ENCODE measurements at places on chromosomes 12 and 14.

GRCh38 chr12:64840119-64840518 lies 15.7 kb downstream of the TBC1D30 start:
- no peak for DNase-seq

DNA sequence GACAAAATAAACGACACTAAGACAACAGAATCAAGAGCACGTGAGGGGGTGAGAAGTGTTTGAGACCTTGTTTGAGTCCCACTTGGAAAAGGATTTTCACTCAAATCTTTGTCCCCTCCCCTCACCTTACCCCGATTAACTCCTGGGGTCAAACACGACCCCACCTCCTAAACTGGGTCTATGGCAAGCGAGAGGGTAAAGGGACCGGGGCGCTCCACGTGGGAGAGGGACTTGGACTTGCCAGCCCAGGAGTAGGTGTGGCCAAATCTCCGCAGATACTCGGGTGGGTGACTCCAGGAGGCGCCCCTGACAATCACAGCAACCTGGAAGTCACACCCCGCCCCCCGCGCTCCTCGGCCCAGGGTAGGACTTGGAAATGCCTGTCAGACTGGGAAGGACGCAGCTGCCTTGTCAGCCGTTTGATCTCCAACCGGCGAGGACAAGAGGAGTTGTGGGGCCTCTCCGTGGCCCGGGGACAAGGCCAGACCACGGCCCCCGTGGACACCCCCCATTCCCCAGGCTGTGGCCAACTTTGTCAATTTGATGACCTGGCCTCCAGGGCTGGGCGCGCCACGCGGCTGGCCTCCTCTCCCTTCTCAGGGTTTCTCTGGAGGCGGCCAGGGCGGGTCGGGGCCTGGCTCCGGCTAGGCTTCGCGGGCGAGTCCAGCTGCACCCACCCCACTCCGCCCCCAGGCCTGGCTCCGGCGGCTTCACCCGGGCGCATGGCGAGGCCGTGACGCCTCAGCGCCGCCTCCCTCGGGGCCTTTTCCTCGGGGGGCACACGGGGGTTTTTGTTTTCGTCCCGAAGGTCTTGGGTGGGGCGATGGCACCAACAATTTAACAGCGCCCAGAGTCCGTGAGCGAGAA lies 1.1 kb upstream of the BCL11B start:
- no peak for DNase-seq

DNA sequence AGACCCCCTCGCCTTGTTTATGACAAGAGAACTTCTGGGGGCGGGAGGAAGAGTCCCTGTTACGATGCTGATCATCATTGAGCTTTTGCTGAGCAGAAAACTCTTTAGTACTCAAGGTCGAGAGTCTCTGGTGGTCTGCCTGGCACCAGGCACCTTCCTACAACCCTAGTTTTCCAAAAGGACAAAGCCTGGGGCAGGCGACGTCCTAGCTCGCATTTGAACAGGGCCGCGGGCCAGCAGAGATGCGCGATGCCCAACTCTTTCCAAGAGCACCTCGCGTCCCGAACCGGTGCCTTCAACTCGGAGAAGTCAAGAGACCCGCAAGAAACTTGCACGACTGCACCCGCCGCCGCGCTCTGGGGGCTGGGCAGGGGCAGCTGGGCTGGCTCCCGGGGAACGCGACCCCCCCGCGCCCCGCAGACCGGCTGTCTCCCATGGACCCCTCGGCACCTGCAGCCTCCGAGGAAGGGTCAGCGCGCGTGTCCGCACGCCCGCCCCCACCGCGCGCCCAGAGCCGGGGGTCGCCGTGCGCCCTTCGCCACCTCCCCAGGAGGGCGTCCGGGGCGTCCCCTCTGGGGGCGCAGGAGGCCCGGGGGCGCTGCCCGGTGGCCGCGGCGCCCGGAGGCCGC lies 377 bp upstream of the BCL7A start:
- DNase-seq = no peak

DNA sequence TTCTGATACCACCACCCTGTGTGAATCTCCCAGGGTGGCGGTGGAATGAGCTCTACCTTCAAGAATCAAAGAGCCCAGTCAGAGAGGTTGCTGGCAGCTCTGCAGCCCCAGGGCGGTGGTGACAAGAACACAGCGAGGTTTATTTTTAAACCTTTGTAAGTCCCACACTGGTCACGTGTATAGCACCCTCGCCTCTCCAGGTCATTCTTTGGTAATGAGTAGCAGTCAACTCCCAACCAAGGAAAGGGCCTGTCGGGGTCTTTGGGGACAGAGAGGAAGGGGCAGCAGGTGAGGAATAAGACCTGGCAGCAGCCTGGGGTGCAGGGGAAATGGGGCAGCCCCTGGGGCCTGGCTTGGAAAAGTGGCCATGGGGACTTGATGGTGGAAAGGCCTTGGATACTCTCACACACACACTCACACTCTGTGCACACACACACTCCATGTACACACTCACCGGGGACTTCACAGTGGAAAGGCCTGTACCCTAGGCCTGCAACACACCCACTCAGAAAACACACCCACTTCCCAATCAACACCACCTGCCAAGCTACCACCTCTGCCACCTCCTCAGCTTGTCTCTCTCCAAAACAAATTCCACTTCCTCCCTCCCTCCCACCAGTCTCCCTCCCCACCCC lies 178.6 kb downstream of the DPF3 start:
- no peak for DNase-seq

- no peak for DNase-seq
Measured at GRCh38 chr14:75430526-75430925, 2.7 kb downstream of the JDP2 start.

DNA sequence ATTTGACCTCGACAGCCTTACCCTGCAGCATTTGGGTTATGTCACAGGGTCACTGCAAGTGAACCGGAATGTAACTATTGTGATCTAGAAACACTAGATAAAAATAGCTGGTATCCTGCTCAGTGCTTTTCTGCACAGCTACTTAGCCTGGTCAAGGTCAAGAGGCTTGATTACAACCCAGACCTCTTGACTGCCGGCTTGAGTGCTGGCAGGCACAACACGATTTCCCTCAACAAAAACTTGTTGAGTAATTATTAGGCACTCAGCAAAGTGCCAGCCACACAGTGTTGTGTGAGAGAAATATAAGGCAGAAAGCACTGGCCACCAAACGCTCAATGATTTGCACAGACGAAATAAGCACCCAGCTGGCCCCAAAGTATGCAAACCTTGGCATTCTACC lies 156.7 kb downstream of the NUAK1 start:
- DNase-seq = no peak

GRCh38 chr14:72380456-72380855 lies 448.2 kb downstream of the RGS6 start:
- no peak for DNase-seq

GRCh38 chr12:97109441-97109840 lies 202.4 kb downstream of the NEDD1 start:
- DNase-seq = no peak

GRCh38 chr12:99137124-99137855 lies 492.2 kb downstream of the APAF1 start:
- no peak for DNase-seq

GRCh38 chr14:70392676-70393075 lies 24.2 kb downstream of the SYNJ2BP start:
- no peak for DNase-seq

DNA sequence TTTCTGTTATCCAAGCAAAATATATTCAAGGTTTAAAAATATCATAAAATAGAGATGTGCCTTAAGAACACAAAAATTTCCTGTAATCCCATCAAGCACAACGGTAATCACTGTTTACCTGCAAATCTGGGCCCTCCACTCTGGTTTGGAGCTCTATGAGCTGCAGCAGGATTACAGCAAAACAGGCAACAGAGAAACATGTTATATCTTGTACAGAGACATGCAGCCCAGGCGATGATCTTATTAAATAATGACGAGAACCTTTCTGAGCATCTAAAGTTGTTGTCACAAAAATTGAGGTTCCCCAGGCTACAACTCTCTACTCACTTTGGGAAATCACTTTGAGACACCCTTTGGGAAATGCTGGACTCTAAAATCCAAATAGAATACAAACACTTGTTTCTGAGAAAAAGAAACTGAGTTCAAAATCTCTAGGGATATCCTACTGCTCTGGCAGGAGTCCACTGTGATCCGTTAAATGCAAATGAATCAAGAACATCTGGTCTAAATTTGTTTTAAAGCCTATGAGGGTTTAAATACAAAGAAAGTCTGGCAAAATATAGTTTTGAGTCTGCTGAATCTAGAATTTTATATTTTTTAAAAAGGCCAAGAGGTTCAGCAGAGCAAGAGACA lies 36.3 kb downstream of the STON2 start:
- DNase-seq = no peak

GRCh38 chr12:3805077-3805476 lies 52.2 kb upstream of the CRACR2A start:
- no peak for DNase-seq

DNA sequence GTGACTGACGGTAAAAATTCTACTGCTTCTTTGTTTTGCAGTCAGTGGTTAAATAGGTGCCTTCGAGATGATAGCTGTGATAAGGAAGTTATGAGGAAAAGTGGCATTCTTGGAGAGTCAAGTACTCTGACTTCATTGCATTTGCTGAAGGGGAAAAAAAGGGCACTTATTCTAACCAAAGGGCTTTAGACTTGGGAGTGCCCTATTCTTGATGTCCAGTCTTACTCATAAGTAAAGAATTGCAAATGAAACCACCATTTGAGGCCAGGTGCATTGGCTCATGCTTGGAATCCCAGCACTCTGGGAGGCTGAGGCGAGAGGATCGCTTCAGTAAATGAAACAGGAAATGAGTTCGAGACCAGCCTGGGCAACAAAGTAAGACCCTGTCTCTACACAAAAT lies 40.3 kb downstream of the BRAP start:
- no peak for DNase-seq

GRCh38 chr12:55654511-55655214 lies 18.0 kb downstream of the OR10P1 start:
- no peak for DNase-seq

GRCh38 chr14:61090432-61091216 lies 109.6 kb downstream of the SLC38A6 start:
- DNase-seq = no peak

DNA sequence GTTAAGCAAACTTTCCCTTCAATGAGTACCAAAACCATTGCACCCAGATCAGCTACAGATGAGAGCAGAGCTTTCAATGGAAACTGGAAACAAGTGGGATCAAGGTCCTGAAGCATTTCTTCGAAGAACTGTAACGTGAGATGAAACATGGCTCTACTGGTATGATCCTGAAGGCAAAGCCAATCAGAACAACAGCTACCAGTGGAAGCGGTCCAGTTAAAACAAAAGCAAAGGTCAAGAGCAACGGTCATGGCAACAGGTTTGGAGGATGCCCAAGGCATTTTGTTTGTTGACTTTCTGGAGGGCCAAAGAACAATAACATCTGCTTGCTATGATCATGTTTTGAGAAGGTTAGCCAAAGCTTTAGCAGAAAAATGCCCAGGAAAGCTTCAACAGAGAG lies 137.9 kb upstream of the CPSF6 start:
- no peak for DNase-seq

DNA sequence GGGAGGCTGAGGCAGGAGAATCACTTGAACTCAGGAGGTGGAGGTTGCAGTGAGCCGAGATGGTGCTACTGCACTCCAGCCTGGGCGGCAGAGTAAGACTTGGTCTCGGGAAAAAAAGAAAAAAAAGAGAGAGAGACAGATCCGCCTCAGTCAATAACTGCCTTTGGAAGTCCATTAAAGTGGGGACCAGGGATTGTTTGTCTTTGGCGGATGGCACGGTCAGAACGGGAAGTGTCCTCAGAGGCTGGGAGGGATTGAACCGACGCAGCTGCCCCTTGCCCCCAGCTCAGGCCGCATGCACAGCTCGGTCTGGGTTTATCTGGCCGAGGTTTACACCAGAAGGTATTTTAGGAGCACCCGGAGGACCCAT lies 54.4 kb downstream of the TESC start:
- no peak for DNase-seq

Measured in brain microvascular endothelial cell (primary cell).